ENCODE measurements at places on chromosomes 2 and 18.

DNA sequence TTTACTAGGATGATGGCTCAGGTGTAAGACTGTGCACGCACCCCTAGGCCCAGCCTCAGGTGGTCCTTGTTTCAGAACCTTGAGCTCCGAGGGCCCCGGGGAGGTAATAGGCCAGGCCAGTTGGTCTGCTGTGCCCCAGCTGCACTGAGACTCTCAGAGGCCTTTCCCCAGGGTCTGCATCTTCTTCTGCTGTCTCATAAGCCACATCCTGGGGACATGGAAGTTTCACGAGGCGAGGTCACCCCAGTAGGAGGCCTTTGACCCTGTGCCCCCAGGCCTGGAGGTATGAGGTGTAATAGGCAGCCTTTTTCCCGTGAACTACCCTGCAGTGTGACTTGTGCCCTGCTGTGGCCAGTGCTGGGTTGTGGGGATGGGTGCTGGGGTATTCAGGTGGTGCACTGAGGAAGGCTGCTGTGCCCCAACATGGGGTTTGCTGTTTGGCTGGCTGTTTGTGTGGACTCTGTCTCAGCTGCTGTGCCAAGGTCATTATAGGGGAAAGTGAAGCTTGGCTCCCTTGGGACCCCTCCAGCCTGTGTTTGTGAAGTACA is 6.9 kb downstream of the OXER1 start:
- DNase-seq, result no peak

DNA sequence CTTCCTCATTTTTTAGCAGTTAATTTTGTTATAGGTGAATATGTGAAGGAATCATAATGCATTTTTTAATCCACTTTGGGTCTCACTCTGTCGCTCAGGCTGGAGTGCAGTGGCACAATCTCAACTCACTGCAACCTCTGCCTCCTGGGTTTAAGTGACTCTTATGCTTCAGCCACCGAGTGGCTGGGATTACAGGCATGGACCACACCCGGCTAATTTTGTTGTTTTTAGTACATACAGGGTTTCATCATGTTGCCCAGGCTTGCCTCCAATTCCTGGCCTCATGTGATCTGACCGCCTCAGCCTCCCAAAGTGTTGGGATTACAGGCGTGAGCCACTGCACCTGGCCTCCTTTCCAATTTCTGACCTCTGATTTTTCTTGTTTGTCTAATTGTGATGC is 17.7 kb downstream of the SCYGR5 start:
- DNase-seq, result no peak

DNA sequence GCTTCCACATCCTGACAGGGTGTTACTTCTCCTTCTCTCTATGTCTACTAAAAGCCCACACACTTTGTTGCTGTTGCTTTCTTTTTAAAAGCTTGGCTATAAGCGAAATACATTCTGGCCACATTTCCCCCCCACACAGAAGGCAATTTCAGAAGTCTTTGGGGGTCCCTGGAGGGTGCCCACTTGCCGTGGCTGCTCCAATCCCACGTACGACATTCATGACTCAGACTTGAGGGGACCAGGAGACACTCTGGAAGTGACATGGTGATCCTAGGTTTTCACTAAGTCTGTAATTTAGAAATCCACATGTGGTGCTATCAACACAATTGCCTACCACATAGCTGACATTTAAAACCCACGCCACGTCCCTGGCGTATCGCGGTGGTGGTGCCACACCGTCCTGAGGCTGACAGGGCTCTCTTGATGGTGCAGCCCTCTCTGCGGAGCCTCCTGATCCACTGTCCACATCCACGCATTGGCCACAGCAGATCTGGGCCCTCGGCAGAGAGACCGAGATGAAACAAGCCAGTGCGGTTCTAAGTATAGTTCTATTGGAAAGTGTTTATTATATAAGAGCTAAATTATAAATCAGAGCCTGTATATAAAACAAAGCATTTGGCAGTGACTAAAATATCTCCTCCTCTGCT is 42.4 kb downstream of the CYP27C1 start:
- DNase-seq, result no peak

GRCh38 chr18:70005580-70005979 is 57.9 kb upstream of the CD226 start:
- DNase-seq, result no peak

GRCh38 chr18:21747268-21747667 is 6.7 kb downstream of the MIB1 start:
- no peak for DNase-seq

Measured in osteocyte (in vitro differentiated cells).